ENCODE measurements at places on chromosomes 11 and 22. TPM values are rescaled to one million over a fixed set of nuclear protein-coding genes. Genes with fewer than 3 reads are reported as not detected.

DNA sequence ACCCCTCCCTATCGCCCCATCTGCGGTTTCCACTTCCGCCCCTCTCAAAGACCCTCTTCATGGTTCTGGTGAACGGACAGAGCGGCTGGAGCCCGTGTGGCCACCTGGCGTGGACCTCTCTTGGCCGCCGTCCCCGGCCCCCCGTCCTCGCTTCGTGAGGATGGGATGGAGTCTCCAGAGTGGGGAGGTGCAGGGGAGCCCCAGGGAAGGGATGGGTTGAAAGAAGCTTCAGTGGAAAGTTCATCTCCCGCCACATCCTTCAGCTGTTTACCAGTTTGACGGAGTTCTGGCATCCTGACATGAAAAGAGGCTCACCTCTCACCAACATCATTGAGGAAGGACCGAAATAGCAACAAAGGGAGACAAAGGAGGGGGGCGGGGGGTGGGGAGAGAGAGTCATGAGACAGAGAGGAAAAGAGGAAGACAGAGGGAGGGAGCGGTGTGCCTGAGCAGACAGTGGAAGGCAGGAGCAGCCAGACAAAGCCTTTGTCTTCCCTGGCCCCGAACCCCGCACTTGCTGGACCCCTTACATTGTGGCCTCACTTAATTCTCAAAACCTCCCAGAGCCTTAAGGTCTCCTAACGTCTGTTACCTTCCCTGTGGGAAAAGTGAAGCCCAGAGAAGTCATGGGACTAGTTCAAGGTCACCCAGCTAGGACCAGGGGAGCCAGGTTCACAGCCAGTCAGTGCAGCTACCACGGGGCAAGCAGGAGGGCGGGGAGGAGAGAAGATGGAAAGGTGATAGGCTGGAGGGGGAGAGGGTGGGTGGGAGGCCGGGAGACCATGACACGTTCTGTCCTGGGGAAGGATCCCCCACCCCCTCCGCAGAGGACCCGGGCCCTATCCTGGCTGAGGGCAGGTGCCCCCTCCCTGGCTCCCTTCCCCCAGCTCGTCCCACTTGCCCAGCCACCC, 54.9 kb downstream of the CD6 start:
- DNase-seq: no peak

DNA sequence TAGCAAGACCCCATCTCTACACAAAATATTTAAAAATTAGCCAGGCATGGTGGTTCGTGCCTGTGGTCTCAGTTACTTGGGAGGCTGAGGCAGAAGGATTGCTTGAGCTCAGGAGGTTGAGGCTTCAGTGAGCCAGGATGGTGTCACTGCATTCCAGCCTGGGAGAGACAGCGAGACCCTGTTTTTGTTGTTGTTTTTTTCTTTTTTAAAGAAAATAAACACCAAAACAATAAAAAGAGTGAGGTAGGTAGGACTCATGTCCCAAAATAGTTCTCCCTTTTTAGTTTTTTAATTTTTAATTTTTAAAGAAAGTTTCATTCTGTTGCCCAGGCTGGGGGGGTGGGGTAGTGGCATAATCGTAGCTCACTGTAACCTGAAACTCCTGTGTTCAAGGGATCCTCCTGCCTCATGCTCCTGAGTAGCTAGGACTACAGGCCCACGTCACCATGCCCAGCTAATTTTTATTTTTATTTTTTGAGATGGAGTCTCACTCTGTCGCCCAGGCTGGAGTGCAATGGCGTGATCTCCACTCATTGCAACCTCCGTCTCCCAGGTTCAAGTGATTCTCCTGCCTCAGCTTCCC, 25.5 kb upstream of the MALAT1 start:
- DNase-seq: no peak

GRCh38 chr11:116605543-116606459, 167.0 kb downstream of the BUD13 start:
- no peak for DNase-seq

GRCh38 chr22:50270666-50271394, 650 bp upstream of the MAPK11 start:
- no peak for DNase-seq

GRCh38 chr11:129960216-129961214, 42.1 kb downstream of the PRDM10 start:
- no peak for DNase-seq

GRCh38 chr11:123069908-123070821, 8.2 kb upstream of the HSPA8 start:
- no peak for DNase-seq

DNA sequence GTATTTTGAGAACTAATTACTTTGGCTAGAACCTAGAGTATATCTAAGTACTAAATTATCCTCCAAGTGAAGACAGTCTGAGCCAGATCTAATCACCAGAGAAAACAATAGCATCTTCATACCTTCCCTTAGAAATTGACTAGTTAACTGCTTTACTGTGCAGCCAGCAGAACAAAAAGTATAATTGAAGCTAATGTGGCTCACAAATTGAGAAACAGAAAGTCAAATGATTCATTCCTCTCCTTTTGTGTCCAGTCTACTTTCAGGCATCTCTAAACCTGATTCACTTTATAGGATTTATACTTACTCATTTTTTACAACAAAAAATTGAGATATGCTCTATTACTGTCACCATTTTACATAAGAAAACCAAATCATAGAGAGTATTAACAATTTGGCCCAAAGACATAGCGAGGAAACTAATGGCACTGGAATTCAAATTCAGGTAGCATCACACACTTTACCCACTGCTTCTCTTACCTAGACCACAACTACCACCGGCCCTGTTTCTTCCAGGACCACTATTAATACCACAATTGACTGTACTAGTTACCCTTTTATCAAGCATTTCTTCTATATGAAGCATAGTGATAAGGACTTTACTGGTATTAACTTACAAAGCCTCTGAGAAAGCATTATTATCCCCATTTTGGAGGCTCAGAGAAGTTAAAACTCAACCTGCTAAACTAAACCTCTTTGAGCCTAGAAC, 1402.6 kb upstream of the TENM4 start:
- DNase-seq: no peak

DNA sequence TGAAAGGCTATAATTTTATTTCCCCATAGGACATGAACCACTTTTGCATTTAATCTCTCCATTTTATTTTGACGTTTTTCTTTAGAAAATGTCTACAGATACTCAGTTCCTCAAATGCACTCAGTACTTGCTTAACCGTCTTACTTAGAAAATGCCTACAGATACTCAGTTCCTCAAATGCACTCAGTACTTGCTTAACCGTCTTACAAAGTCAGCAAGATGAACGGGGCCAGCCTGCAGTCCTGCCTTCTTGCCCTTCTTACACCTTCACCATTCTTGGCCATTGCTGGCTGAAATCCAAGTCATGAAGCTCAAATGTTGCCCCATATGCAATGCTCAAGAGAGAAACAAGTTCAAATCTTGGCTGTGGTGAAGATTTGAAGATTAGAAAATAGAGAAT, 34.1 kb downstream of the CSNK2A3 start:
- DNase-seq: no peak

- DNase-seq: no peak
These were observed 102.2 kb downstream of the TRIM29 start for GRCh38 chr11:120035756-120036155.

GRCh38 chr22:29717789-29718188, 2.0 kb upstream of the CABP7 start:
- no peak for DNase-seq

DNA sequence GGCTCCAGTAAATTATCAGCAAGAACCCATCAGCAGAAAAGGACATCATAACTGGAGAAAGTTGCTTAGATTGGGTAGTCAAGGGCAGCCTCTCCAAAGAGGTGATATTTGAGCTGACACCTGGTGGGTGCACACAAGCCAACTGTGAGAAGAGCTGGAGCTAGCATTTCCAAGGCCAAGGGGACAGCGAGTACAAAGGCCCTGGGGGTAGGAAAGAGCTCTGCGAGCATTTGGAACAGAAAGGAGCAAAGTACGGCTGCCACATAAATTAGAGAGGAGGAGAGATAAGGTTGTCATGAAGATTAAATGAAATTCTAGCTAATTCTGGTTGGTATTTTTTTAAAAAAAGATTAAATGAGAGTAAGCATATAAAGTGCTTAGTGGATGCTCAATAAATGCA, 21.7 kb upstream of the SMCO4 start:
- no peak for DNase-seq

- no peak for DNase-seq
These were observed 35.6 kb downstream of the MYH9 start for GRCh38 chr22:36351921-36352802.

HPS4 gene
- 33.3 TPM for total RNA-seq

OR1S2 gene
- not detected for total RNA-seq

POTEH gene
- not detected for total RNA-seq

RASL10A gene
- 0.58 TPM for total RNA-seq

GATD1 gene
- total RNA-seq: 26.4 TPM

ELFN2 gene
- 0.21 TPM for total RNA-seq

CRYAB gene
- 21.3 TPM for total RNA-seq

MYOD1 gene
- total RNA-seq: 1.1 TPM

TSPAN32 gene
- 1.9 TPM for total RNA-seq
